NCI-H2081 treated with DMSO at 0.1 percent for 48 hours (cell line): ENCODE measurements at places on chromosomes 16 and 17.

DNA sequence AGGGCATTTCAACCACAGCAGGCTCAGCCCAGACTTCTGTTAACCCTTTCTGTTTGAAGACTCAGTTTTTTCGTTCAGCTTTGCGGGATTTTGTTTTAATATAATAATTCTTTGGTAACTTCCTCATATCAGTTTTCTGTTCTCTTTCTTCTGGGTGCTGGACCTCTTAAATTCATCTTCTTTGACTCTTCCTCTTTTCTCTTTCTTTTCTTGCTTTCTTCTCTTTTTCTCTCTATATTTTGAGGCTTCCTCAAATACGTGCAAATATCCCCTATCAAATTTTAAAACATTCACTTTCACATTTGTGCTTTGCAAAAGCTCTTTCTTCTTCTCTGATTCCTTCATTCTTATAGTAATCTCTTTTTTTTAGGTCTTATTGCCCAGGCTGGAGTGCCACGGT is 136.3 kb downstream of the HS3ST3B1 start:
- DNase-seq, result no peak

GRCh38 chr17:64707050-64707591 is 45.0 kb upstream of the SMURF2 start:
- DNase-seq, result no peak

DNA sequence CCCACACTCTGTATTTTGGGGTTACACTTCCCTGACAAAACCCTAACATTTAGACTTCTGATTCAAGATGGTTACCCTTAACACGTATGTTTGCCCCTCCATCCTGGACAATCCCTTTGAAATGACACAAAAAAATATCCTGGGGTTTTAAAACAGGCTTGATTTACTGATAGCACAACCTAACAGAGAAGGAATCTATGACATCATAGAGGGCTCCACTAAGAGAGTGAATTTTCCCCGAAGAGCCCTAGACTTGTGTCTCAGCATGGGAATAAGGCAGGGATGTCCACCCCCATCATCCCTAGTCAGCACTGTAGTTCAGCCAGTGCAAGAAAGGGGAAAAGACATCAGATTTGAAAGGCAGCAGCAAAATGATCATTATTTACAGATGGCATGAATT is 15.8 kb upstream of the SRCIN1 start:
- DNase-seq, result no peak

- no peak for DNase-seq
Measured at GRCh38 chr17:17780922-17781590, 55.7 kb downstream of the SREBF1 start.

DNA sequence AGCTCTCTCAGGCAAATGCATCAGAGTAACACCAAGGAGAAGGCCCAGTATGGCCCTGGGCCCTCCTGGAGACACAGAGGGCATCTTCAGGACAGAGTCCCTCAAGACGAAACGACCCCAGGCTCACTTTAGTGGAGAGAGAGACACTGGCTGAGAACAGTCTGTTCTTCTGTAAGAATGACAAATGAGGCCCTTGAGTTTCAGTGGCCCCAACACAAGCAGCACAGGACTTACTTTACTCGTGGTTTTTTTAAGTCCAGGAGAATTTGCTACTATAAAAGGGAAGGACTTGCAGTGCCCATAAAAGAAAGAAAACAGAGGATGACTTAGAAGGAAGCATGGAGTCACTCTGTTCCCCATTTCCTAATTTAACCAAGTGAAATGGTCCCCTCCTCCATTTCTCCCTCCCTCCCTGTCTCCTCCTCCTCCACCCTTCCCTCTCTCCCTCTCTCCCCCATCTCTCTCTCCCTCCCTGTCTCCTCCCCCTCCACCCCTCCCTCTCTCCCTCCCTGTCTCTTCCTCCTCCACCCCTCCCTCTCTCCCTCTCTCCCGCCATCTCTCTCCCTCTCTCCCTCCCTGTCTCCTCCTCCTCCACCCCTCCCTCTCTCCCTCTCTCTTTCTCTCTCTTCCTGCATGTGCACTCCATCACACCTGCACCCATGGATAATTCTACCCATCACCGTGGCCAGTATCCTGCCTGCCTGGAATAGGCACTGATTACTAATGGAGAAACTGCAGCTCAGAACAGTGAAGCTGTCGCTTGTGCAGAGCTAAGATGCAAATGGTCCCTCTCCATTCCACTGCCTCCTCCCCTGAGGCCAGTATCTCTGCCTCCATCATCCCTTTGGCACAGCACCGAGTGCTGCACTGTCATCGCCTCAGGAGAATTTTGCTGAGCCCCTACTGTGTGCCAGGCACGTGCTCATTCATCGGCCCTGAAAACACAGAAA is 47.3 kb upstream of the RBFOX3 start:
- no peak for DNase-seq

- DNase-seq, result no peak
Measured at GRCh38 chr17:58367461-58367860, 15.5 kb upstream of the SUPT4H1 start.

DNA sequence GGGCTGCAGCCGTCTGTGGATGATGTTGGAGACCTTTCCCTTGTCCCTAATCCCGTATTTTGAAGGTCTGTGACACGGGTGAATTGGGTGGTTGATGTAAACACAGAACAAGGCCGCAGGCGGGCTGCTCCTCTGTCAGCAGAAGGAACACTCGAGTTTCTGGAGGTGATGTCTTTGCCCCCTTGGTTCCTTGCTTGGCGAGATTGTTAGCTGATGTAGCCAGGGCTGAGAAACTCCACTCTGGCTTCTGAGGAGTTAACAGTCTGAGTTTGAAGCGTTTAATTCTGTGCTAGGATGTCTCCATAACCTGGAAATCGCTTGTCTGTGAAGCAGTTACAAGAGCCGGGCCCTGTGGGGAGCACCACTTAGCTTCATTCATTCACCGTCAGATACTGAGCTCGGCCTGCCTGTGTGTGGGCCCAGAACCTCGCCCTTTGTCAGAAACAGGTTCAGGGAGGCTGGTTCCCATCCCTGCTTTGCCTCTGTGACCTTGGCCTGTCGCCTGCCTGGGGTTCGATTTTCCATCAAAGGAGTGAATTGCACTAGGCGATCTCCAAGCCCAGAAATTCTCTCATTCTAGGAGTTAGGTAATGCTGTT is 1.3 kb downstream of the MAPK8IP3 start:
- DNase-seq, result no peak
